ENCODE measurements at places on chromosomes 12 and 14. TPM values are rescaled to one million over a fixed set of nuclear protein-coding genes. Genes with fewer than 3 reads are reported as not detected.

Gene OTUB2
- 0.93 TPM for total RNA-seq

Gene TMEM63C
- total RNA-seq, result 1.4 TPM

Gene ERC1
- total RNA-seq, result 24.7 TPM

Gene KIF26A
- 0.28 TPM for total RNA-seq

Gene PLEK2
- total RNA-seq, result 2.9 TPM

Gene CCDC184
- 0.37 TPM for total RNA-seq

Gene SERPINA10
- total RNA-seq, result not detected

Gene PPP4R4
- 21.4 TPM for total RNA-seq

Gene VRTN
- total RNA-seq, result not detected

Gene KRT71
- not detected for total RNA-seq

Gene DEGS2
- total RNA-seq, result 2.8 TPM

Gene MUCL1
- not detected for total RNA-seq

Gene FAIM2
- total RNA-seq, result 0.91 TPM

Gene DLGAP5
- 100 TPM for total RNA-seq

Gene NUAK1
- not detected for total RNA-seq

Gene SINHCAF
- 211 TPM for total RNA-seq

Gene COX14
- total RNA-seq, result 26.8 TPM

Gene ARHGEF25
- 2.6 TPM for total RNA-seq

Gene C14orf39
- total RNA-seq, result not detected

Gene CLECL1
- 3.8 TPM for total RNA-seq

Gene C12orf50
- total RNA-seq, result 0.11 TPM

Gene PLEKHA5
- total RNA-seq, result 4.5 TPM

Gene ANKRD33
- total RNA-seq, result not detected

Gene BCL2L2
- 0.73 TPM for total RNA-seq

Gene GPR68
- 11.2 TPM for total RNA-seq

Gene AKAP5
- 0.43 TPM for total RNA-seq

Gene IL31
- total RNA-seq, result 2.1 TPM

Gene PRH2
- not detected for total RNA-seq

Gene NTF3
- total RNA-seq, result not detected

Gene ART4
- not detected for total RNA-seq

Gene SLC25A47
- not detected for total RNA-seq

Gene GPR162
- 0.26 TPM for total RNA-seq

Gene SERPINA6
- not detected for total RNA-seq

Gene ZNF385A
- total RNA-seq, result 0.73 TPM

Gene GPR84
- total RNA-seq, result 0.98 TPM

Gene BBS10
- total RNA-seq, result 4.0 TPM

Gene VAMP1
- total RNA-seq, result 52.3 TPM

Gene NFATC4
- 0.30 TPM for total RNA-seq

Gene DEPDC4
- total RNA-seq, result 4.2 TPM

Gene NRIP2
- not detected for total RNA-seq

Gene PZP
- not detected for total RNA-seq

Gene OR11H12
- not detected for total RNA-seq

Gene SAMD4A
- total RNA-seq, result 2.7 TPM

Gene TAS2R20
- total RNA-seq, result 1.2 TPM

Gene RDH12
- not detected for total RNA-seq

Gene RILPL2
- total RNA-seq, result 12.1 TPM

Gene ZNF705A
- total RNA-seq, result not detected

Gene KLRB1
- total RNA-seq, result 0.40 TPM
